Activated T-cell treated with anti-CD3 and anti-CD28 coated beads, Interleukin-2, amount 50 U/mL, for 48 hours (primary cell): ENCODE measurements at places on chromosomes 12 and 14.
A peak's percentile ranks its signal among the peaks of the same experiment; 100 is the strongest.

GRCh38 chr12:98894412-98895085, 249.5 kb downstream of the APAF1 start:
- no peak for DNase-seq

GRCh38 chr12:1367331-1368291, 226.8 kb downstream of the FBXL14 start:
- no peak for DNase-seq

DNA sequence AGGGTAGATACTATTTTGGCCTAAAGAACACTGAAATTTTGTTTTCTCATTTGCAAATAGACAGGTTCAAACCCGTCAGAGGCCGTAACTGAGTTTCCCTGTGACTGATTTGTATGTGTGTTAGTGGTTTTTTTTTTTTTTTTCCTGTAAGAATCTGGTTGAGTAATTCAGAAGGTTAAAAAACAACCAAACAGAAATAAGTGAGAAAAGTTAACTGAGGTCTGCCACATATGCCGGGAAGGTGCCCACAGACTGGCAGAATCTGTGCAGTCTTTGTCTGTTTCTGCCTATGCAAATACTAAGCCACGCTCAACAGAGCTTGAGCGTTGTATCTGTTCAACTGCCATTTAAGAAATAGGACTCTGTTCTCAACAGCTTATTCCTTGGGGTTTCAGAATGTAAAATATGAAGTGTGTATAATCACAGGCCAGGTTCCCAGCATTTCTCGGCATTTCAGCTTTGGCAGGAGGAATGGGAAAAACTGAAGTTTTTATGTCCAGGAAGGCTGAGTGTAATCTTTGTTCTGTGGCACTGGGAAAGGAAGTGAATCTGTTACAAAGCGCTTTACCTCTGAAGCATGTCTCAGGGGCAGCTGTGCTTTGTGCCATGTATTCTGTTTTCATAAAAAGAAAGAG, 181.9 kb downstream of the PRKCH start:
- peak; percentile 76 for DNase-seq

DNA sequence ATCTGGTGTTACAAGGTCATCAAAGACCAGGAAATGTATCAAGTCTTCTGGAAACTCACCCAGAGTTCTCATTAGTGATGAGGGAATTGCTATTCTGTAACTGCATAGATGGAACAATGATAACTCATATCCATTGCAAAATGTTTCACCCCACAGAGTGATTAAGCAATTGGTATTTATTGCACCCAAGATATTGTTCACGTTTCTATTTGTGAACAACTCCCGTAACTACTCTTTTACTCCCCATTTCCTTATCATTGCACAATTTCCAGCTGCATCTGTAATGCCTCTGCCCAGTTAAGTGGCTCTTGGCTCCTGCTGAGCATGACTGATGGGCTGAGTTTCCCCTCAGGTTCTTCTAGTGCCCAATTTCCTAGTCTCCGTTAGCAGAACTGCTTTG, 108.7 kb upstream of the PRICKLE1 start:
- no peak for DNase-seq

- DNase-seq = no peak
Measured at GRCh38 chr12:106436164-106436563, 78.6 kb downstream of the POLR3B start.

DNA sequence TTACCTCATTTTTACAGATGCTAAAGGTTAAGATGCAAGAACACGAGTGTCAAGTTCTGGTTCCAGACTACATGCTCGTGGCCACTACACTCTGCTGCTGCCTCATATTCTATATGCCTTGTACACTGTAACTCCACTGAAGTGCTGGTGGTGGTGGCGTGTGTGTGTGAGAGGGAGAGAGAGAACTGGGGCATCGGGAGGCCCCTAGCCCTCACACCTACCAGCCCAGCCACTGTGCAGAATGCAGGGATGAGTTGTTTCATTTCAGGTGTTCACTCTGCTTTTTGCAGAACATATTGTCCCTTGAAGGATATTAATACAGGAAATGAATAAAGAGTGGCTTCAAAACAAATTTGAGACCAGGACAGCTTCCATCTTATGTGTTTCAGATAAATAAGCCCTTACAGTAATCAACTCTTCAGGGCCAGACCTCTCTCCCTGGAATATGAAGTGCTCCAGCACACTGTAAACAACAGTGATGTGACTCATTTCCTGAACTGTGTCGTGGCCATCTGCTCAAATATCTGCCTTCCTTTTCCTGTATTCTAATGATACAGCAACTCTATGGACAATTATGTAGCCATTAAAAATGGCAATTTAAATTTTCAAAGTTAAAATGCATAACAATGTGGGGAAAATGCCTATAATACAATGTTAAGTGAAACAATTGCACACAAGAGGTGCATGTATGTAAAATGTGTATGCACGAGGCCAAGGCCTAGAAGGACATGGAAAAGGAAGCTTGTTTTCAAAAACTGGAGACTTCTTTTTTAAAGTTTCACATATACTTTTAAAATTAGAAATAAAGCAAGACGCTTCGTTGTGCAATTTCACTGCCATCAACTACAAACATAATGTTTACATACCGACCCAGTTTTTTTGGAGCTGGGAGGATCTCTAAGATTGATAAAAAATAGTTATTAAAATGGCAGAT, 215.4 kb downstream of the PELI2 start:
- DNase-seq = no peak

GRCh38 chr14:49240383-49240782, 345.8 kb downstream of the RPS29 start:
- no peak for DNase-seq

GRCh38 chr14:35847636-35848035, 21.5 kb downstream of the BRMS1L start:
- no peak for DNase-seq

GRCh38 chr12:94587266-94588241, 62.8 kb downstream of the TMCC3 start:
- no peak for DNase-seq

- no peak for DNase-seq
Measured at GRCh38 chr12:8822298-8822697, at the start of gene A2ML1. A2ML1 (plus strand) TSS chr12:8822621; CDS start chr12:8822652, 31 bp downstream.

DNA sequence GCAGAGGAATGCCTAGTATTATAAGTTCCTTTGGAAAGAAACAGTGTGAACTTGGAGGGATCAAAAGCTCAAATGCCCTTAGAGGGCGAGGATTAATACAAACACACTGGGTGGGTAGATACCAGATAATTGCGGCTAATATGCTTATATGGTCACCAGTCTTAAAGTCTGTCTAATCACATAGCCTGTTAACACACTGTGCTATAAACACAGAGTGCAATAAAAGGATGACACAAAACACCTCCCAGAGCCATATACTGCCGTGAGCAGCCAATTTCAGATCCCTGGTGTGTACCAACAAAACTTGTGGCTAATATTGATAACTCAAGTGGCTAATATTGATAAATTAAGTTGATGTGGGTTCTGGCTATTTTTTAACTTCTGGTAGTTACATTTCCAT, 1.7 kb upstream of the IL26 start:
- DNase-seq = no peak

GRCh38 chr12:71442567-71442931, 3.0 kb downstream of the LGR5 start:
- DNase-seq = no peak

GRCh38 chr12:30696486-30696885, 817 bp upstream of the IPO8 start:
- no peak for DNase-seq

DNA sequence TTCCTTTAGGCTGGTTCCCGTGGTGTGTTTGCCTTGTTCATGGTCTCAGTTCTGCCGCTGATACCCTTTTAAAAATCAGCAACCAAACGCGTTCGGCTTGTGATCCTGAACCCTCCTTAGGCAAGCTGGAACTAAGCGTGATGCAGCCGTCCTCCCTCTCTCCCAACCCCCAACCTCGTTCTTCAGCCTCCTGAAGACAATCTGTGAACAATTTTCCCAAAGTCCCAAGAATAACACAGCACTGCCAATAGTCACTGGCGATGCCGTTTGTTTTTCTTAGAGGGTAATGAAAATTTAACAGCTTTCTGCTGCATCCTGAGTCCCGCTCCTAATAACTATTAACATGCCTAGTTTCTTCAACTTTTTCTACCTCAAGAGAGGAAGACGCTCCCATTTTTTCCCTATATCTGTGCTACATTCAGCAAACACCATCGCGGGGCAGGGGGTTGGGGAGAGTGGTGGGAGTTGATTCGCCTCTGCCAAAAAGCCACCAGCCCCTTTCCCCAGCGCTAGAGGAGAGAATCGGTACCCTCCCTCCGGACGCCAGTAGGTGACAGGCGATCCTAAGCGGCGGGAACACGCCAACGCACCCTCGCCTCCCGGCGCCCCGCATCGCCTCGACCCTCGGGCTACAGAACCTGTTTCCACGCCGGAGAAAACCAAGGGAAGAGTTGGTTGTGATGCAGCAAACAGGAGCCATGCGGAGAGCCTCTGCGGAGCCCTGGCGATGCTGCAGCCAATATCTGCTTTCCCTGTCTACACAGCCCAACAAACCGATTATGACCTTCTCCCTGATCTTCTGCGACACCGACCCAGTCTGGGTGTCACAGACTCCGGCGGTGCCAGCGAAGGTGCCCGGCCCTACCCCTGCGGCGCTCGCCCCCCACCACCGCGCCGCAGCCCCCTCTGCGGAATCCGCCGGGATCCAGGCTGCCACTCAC, 752 bp downstream of the PRICKLE1 start:
- DNase-seq = peak; percentile 28

- no peak for DNase-seq
Measured at GRCh38 chr12:84315926-84316325, 596.7 kb downstream of the SLC6A15 start.

DNA sequence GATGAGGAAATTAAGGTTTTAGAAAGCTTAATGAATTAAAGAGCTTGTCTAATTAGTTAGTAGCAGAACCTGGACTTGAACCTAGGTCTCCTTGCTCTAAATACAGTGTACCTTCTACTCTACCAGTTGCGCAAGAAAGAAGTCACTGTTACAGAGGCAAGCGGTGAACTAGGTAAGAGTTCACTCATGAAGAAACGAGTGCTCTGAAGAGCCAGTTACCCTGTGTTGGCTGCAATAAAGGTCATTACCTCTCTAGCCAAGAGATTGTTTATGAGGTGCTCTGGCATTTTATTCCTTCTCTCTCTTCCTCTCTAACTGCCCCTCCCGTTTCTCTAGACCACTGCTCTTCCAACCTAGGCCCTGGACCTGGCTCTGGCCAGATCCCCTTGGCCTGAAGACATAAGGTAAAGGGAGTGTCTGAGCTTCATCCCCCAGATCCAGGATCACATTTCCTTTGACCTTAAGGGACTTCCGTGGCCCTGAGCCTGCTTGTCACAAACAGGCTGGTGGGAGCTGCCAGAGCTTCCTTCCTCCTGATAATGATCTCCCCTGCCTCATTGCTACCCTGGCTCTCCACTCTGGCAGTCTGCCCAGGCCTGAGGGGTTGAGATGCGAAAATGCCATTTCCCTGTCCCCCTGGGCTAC, 1.9 kb downstream of the RNASE7 start:
- no peak for DNase-seq

DNA sequence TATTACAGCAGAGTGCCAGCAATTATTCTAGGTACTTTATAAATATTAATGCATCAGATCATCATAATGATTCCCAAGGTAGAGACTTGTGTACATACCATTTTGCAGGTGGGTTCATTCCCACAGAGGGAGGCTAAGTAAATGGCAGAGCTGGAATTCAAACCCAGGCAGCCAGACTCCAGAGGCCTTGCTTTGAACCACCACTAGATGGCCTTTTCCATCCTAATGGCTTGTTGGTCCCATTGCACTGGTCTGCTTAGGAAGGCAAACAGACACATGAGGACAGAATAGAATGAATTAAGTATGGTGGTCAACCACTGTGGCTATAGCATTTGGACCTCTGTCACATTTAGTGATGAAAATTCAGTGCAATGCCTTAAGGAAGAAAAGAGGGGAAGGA, 158.7 kb downstream of the METTL25 start:
- DNase-seq = no peak

- no peak for DNase-seq
Measured at GRCh38 chr12:132487311-132487741, 2.6 kb upstream of the FBRSL1 start.

DNA sequence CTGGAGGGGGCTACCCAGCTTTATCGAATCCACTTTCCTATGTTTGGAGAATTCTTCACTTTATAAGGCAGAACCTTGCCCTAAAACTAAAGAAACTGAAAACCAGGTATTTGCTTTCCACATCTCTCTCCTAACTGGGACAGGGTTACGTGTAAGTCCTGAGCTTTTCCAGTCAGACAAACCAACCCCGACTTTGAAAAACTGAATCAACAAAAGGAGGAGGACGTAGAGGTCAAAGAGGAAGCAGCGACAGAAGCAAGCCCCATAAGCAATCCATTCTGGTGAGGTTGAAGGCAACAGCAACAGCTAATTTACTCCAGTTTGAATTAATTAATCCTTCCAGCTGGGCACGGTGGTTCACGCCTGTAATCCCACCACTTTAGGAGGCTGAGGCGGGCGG, 47.2 kb downstream of the LRP6 start:
- DNase-seq = no peak

- DNase-seq = peak; percentile 33
Measured at GRCh38 chr12:991350-992333, 619 bp downstream of the ERC1 start.

GRCh38 chr14:68033336-68033932, 213.9 kb downstream of the RAD51B start:
- DNase-seq = no peak

DNA sequence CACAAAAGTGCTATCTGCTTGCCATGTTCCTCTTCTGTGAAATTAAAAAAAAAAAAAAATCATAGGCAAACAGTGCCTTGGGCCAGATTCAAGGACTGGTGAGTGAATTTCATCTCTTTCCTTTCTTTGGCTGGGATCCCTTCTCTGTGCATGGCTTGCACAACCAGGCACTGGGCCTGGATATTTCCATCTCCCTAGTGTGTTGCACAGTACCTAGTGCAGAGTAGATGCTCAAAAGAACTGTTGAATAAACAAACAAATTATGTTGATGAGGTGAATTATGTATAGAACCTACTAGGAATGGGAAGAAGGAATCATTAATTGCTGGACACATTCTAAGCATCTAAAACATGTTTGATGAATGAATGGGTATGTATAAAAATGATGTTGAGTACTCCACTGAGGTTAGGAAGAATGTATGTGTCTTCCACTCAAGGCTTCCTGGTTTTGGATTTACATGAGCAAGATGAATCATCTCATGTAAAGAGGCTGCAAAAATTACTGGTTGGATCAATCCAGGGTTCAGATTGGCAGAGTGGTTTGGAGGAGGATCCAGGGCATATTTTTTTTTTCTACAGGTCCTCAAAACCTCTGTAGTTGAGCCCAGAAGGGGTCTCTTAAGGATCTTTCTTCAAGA, 93.2 kb downstream of the EMP1 start:
- no peak for DNase-seq
